Cortex of kidney (tissue), 1 donor: ENCODE measurements at places on chromosomes 1 and 21.

DNA sequence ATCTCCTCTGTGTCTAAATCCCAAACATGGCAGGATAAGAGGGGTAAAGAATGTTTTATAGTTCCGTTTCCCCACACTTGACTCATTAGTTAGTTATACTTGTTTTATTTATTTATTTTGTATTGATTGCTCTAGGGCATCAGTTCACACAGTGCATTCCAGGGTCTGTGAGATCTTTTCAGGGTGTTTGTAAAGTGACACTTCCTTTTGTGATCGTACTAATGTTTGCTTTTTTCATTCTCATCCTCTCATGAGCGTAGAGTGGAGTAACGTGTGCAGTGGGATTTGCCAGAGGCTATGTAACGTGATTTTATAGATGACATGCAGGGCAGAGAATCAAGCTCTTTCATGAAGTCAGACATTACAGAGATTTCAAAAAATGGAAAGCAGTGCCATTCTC lies 103.2 kb downstream of the SCCPDH start:
- no peak for DNase-seq

DNA sequence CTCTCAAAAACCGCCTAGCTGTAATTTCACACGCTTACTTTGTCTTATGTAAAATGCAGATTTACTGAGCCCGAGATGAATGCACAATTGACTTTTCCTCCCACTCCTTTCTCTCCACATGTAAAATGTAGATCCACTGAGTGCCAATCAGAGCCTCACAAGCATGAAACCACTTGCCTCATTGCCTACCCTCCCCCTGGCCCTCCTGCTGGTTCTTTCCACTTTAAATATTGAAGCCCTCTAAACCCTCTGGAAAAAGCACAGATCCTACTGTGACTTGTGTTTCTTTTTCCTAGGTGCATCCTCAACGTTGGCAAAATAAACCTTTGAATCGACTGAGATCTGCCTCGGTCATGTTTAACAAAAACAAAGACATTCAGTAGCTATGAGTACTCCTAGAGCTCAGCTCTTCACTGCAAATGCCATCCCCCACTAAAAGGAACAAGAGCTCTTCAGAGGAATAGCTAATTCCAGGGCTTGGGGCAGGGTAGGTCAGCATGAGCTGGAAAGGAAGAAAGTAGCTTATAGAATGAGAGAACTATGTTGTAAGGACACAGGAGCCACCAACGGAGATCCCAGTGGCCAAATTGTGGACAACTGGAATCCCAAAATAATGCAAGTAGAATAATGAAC lies 365.5 kb upstream of the RUNX1 start:
- DNase-seq = no peak

GRCh38 chr1:1419813-1420653 lies 1.0 kb downstream of the ANKRD65 start:
- DNase-seq = no peak

DNA sequence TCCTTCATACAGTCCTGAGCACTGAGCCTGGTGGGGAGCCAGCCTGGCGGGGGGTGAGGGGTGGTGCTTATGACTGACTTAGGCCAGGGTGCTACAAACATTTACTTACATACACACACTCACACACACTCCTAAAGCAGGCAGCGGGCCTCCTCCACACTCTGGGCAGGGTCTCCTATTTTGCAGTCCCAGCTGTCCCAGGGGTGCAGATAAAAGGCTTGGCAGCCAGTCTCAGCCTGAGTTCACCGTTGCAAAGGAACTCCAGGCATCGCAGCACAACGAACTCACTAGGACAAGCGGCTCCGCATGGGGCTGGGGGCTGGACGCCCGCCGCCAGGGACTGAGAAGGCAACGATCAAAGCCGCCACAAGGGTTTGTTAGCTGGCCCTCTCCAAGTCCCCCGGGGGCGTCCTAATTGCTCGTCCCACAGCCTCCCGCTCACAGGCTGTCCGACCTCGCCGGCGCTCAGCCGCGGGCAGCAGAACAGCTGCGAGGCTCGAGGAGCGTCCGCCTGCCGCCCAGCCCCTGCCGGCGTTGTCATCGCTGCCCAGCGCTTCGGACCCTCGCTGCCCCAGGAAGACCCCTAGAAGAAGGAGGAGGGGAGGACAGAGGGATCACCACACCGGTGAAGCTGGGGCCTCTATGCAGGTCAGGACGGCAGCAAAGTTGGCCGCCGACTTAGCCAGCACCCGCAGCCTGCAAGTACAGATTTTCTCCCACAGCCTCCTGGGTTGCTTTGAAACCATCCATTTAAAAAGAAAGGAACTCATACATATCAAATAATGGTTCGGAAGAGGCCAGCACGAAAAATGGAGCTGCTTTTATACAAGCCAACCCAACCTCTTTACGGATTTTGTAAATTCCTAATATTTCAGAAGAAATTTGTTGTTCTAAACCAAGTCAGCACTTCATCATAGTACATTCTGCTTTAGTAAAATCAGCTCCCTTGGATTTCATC lies 6.2 kb downstream of the BARHL2 start:
- DNase-seq = no peak

DNA sequence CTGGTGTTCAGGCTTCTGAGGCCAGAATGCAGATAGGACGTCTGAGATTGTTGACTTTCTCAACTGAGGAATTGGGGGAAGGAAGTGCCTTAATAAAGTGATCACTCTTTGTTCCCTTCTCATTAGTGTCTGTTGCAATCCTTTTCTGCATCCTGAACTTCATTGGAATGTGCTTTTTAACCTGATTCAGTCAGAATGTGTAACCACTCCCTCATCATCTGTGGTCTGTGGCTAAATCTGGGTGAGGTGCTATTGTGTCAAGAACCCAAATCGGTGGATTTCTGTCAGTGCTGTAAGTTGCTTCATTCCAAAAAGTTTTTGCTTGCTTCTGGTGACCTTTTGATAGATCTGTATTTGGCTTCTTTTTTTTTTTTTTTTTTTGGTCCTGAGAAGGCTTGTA lies 38.2 kb downstream of the ARID1A start:
- no peak for DNase-seq

- no peak for DNase-seq
Measured at GRCh38 chr1:46053734-46054133, 78.7 kb downstream of the PIK3R3 start.
